Stimulated activated CD8-positive, alpha-beta memory T cell treated with anti-CD3 and anti-CD28 coated beads, Interleukin-2, amount 100 ng/mL, for 48 hours (primary cell): ENCODE measurements at places on chromosomes 11 and 22.

DNA sequence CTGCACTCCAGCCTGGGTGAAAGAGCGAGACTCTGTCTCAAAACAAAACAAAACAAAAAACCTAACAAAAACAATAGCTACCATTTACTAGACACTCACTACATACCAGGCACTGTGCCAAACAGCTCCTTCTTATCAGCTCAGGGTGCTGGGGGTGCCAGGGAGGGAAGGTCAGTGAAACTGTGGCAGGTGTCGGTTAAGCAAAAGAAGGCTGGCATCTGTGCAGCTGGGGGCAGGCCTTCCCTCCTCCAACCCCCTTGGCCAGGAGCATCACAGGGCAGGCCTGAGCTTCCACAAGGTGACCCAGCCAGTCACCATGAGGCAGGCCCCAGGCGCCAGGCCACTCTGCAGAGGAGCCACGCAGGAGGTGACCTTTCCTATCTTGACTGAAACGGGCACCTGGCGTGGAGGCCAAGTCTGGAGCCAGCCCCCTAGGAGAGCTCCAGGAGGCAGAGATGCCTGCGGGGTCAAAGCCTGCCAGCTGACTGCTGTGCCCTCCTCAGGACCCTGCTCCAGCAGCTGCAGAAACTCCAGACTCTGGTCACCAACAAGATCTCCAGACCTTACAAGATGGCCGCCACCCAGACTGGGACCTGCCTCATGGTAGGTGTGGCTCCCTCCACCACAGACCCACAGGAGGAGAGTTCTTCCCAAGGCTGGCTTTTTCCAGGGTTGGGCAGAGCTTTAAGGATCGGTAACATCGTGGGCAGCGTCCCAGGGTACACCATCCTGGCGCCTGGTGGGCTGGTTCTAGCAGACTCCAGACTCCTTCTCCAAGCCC is 31.3 kb upstream of the DGKZ start:
- DNase-seq: no peak

- no peak for DNase-seq
These were observed 36.8 kb downstream of the KIRREL3 start for GRCh38 chr11:126963603-126964363.

- no peak for DNase-seq
These were observed 57.9 kb downstream of the TRIM29 start for GRCh38 chr11:120079750-120080610.

- DNase-seq: no peak
These were observed 81.5 kb downstream of the FBLN1 start for GRCh38 chr22:45584121-45584570.

GRCh38 chr11:2684581-2684980 is 15.2 kb downstream of the KCNQ1OT1 start:
- DNase-seq: no peak

- DNase-seq: no peak
These were observed at the start of gene MS4A7 for GRCh38 chr11:60378354-60378753. TSS of gene MS4A7 (plus strand) at chr11:60378532. CDS start at chr11:60383142, 4,610 bp downstream.

GRCh38 chr11:57703341-57703740 is 8.7 kb downstream of the MED19 start:
- DNase-seq: no peak
